Heart left ventricle (tissue), 16 donors: ENCODE measurements at places on chromosomes 11 and 22. TPM values are rescaled to one million over a fixed set of nuclear protein-coding genes. Genes with fewer than 3 reads are reported as not detected.

Gene OR51E1
- total RNA-seq: 0.69 TPM

Gene CARD18
- not detected for total RNA-seq

DNA sequence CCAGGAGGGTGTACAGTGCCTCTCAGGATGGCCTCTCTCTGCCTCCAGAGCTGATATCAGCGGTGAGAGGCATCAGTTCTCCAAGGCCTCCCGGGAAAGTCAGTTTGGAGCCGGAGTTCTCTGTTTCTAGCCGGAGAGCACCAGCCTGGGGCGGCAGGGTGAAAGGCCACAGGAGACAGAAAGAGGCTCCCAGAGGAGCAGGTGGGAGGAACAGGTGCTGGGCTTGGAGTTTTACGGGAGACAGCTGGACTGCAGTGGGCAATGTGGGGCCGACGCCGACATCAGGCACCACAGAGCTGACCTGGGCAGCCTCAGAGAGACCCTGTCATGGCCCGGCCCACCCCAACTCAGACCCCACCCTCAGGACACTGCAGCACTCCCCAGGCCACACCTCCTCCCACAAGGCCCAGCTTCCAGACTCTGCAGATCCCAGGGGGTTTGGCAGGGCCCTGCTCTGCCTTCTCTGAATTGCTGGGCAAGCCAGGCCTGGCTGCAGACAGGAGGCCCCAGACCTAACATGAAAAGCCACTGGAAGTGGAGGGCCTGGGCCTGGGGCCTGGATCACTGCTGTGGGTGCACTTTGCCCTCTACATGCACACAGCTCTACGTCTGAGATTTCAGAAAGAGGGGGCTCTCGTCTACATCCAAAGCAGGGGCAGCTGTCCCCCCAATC lies 885.6 kb downstream of the BRD1 start:
- no peak for DNase-seq

DNA sequence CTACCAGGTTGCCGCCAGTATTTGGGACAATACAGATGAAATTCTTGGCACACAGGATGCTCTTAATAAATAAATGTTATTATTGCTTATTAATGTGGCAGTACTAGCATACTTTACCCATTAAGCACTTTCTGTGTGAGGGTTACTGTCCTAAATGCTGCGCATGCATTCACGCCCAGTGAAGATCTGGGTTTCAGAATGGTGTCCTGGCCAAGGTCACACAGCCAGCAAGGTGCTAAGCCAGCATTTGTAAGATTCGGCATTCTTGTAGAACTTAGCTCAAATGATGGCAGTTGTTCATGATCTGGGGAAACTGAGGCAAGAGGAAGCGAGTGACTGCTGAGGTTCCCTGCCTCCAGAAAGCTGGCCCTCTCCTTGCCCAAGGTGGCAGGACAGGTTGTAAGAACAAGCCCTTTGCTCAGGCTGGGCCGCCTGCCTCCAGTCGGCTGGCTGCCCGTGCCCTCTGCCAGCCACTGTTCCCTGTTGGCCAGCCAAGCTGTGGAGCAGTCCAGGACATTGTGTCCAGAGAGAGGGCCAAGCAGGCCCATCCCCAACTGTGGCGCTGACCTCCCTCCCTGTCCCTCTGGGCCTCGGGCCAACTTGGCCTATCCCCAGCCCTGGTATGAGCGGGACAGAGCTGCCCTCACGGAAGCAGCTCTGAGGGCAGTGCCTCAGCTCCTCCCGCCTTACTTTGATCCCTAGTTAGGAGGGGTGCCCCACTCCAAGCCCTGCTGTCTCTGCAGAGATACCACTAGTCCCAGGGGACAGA lies 28.8 kb downstream of the TOB2 start:
- DNase-seq: peak; percentile 93

Gene APOA5
- total RNA-seq: not detected

DNA sequence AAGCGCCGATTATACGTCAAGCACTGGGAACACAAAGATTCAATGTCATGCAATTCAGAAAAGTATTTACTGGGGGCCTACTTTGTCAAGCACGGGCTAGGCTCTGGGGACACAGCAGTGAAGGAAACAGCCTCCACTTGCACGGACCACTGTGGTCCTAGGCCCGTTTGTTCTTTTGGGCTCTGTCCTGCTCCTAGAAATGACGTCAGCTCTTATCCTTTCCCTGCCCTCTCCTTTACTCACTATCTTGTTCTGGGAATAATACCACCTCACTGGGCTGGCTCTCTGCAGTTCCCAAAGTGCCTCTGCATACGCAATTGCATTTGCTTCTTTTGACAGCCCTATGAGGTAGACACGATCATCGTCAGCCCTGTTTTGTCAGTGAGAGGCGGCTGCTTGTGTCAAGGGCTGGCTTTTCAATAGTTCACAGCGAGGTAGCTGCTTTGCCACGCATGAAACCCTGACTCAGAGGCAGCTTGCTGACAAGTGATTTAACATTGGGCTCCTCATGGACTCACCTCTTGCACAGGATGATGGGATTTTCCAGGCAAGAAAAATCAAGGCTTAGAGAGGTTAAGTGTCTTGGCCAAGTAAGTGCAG lies 22.9 kb upstream of the IGSF22 start:
- no peak for DNase-seq

Gene MB
- total RNA-seq: 16,840 TPM

DNA sequence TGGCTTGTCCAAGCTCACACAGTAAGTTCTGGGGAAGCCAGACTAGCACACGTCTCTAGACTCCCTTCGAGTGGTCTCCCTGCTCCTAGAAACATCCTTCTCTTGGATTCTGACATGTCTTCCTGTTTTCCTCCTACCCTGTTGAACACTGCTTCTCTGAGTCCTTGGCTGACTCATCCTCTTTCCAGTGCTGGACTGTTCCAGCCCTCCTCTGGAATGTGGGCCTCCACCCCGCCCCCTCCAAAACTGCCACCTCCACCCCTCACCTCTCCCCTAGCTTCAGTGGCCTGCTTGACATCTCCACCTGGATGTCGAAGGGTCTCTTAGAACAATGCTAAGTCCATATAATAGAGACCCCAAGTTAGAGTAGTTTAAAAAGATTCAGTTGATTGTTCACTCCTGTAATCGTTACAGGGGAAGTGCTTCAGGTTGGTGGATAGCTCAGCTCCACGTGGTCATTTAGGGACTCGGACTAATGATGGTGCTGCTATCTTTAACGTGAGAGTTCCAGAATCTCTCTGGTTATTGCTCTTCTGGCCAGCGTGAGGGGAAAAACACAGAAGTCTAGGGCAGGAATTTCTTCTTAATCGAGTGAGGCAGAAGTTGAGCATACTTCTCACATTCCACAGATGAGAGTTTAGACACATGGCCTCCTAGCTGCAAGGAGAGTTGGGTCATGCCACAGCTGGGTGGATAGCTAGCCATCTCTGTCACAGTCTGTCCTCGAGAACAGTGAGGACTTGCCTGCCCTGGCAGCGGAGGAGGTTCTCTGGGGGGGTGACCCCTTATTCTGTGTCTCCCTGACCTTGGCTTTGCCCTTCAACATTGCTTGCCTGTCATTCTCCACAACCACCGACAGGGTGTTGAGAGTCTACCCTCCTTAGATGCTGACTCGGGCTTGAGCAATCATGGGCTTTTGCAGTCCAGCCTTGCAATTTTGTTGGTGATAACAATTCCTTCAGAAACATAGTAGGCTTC lies 4.7 kb upstream of the C11orf96 start:
- DNase-seq: no peak

DNA sequence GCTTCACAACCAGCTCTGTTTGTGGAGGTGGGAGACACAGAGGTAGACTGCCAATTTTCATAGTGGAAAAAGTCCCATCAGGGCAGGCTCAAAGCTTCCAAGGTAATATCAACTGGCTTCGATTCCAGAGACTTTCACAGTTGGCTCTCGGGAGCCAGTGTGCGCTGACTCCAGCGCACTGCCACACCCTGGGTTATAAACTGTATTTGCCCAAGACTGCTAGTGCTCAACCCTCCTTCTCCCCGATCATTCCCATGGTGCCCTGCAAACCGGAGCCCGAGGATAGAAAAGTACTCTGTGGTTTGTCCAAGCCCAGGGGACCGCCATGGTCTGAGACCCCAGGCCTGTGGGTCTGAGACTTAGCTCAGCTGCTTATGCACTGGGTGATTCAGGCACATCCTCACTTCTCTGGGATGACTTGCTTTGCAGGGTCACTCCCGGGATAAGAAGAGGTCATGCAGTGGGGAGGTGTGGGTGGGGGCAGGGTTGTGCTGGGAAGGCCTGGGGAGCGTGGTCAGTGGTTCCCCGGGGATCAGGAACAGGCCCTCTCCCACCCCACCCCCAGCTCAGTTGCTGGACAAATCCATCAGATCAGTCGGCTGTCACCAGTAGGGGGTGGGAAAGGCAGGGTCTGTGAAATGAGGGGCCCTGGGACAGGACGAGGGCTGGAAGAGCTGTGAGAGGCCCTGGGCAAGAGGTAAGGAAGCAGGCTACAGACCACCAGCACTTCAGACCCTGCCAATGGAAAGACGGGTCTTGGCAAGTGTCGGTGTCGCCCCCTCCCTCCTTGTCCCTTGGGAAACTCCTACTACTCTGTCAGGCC lies 26.7 kb upstream of the PICK1 start:
- no peak for DNase-seq

- DNase-seq: no peak
Measured at GRCh38 chr11:76648061-76648460, 22.5 kb downstream of the LRRC32 start.

DNA sequence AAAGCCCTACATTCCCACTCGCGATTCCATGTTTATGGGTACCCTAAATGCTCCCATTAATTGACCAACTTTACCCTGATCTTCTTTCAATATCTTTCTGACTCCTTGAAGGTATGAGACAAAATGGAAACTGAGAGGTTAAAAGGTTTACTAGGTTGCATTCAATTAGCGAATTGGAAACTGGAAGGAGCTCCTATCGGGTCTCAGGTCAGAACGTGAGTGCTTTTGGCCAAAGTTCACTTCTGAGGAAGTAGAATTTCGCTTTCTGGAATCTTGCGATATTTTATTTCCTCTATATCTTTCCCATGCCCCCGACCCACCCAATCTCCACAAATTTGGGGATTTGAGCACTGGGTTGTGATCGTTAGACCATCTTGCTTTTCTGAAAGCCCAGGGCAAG lies 2.6 kb downstream of the EHF start:
- DNase-seq: no peak
